OCI-LY7 (cell line): ENCODE measurements at places on chromosomes 5 and 9.

- DNase-seq, result peak; percentile 13
Measured at GRCh38 chr5:142717582-142718215, 31.8 kb upstream of the FGF1 start.

DNA sequence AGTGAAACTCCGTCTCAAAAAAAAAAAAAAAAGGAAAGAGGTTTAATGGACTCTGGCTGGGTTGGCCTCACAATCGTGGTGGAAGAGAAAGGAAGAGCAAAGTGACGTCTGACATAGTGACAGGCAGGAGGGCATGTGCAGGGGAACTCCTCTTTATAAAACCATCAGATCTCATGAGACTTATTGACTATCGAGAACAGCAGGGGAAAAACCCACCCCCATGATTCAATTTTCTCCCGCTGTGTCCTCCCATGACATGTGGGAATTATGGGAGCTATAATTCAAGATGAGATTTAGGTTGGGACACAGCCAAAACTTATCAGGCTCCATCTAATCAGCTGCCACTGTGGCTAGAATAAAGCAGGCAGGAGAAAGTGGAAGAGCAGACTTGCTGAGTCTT is 610.4 kb upstream of the NUDT12 start:
- DNase-seq, result no peak

GRCh38 chr9:88460587-88461332 is 72.5 kb downstream of the SPIN1 start:
- DNase-seq, result no peak

- DNase-seq, result no peak
Measured at GRCh38 chr9:68552700-68553476, 12.2 kb upstream of the TMEM252 start.

- peak; percentile 37 for DNase-seq
Measured at GRCh38 chr5:113663879-113664541, 150.5 kb downstream of the YTHDC2 start.

- DNase-seq, result no peak
Measured at GRCh38 chr5:76689321-76690036, 26.4 kb upstream of the F2R start.

DNA sequence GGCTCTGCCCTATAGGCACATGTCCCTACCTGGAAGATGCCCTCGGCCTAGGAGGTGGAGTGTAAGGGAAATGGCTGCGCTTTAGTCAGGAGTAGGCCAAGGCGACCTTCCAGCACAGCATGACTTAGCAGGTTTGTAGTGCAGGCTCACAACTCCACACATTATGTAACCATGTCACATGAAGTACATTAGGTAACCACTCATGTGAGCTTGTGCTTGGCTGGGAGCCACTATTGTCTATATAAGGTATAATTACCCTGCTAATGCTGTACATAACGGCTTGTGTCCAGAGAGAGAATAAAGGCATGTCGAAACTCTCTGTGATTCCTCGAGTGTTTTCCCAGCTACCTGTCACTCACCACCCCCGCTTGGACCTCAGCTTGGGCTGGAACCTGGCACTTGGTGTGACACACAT is 74.9 kb downstream of the CAMK4 start:
- peak; percentile 56 for DNase-seq

- no peak for DNase-seq
Measured at GRCh38 chr9:126839301-126839700, 21.1 kb upstream of the ZBTB34 start.

DNA sequence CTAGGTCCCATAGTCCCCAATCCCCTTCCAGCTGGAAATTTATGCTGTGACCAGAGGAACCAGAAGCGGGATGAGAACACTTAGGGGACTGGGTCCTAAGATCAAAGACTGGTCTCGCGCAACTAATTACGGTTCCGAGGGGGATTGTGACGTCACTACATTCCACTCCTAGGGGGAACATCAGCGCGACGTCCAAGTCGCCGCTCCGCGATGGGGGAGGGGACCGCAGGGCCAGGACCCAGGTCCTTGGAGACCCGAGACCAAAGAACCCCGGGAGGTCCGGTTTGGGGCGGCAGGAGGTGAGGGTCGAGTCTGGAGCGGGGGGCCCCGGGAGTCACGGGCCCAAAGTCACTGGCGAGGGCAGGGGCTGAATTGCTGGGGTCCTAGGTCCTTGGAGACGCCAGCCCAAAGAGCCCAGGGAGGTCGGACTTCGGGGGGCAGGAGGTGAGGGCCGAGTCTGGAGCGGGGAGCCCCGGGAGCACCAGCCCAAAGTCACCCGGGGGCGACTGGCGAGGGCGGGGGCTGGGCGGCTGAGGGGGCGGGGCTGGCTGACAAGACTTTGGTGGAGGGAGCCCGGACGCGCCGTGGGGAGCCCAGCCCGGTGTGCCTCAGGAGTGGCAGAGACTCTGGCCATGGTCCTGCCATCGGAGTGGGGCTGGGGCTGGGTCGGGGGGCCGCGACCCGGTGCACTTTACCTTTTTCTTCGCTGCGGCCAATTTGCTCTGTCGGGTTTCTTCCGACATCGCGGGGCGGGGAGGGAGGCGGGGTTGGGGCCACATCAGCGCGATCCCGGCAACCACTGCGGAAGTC is at the start of gene GOLGA2:
TSS of gene GOLGA2 (minus strand) at position 810 of the 810 bp plus-strand sequence. CDS start at position 779, 31 bp downstream.
- no peak for DNase-seq

DNA sequence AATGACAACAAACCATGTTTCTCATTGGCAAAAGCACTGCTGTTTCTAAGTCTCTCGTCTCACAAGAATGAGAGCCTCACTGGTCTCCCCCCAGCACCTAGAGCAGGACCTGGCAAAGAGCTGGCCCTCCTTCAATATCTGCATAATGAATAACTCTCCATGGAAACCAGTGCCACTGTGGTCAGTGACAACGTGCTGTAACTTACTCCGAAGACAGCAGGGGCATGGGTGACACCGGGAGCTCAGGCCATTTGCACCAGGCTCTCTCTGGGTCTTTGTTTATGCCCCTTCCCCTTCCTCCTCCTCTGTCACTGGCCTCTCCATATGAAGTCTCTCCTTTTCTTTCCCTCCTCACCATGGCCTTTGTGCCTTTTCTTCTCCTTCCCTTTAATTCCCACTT is 33.3 kb downstream of the TAS2R1 start:
- no peak for DNase-seq

DNA sequence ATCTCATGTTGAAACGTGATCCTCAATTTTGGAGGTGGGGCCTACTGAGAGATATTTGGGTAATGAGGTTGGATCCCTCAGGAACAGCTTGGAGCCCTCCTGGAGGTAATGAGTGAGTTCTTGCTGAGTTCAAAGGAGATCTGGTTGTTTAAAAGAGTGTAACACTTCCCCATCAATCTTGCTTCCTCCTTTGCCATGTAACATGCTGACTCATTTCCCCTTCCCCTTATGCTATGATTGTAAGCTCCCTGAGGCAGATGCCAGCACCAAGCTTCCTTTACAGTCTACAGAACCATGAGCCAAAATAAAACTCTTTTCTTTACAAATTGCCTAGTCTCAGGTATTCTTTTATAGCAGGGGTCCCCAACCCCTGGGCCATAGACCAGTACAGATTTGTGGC is 352.3 kb downstream of the SLCO4C1 start:
- DNase-seq, result peak; percentile 7

DNA sequence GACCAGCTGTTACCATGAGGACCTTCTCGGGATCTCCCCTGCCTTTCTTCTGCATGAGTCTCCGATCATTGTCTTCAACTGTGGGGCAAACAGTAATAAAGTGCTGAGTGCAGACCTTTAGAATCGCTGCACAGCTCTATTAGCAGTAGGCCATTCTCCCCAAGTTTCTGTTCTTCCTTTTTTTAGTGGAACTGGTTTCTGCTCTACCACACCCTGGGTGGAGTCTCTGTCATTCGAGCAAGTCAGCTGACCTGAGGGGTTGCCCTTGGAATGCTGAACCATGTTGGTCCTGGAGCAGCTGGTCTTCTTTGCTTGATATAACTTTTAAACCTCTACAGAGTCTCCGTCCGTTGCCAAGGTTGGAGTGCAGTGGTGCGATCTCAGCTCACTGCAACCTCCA is 33.4 kb upstream of the GNPDA1 start:
- no peak for DNase-seq

DNA sequence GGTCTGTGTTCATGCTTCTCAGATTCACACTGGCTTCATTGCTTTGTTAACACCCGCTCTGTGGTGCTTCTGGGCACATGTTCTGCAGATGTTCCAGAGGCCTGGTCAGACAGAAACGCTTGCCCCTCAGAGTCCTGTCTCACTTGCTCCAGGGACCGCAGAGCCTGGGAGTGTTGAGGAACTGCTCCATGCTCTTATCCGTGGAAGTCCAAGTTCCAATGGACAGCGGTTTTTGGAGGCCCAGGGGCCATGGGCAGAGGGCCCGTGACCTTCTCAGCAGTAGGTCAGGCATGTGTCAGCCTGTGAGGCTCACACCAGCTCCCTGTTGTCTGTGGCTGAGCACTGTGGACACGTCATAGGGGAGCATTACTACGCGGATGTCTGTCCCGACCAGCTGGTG is 364.7 kb upstream of the IRX1 start:
- no peak for DNase-seq

- no peak for DNase-seq
Measured at GRCh38 chr5:146794326-146795029, 84.1 kb downstream of the PPP2R2B start.

GRCh38 chr9:80707120-80707519 is 982.2 kb downstream of the TLE1 start:
- DNase-seq, result no peak

- no peak for DNase-seq
Measured at GRCh38 chr9:31823365-31823764, 561.1 kb upstream of the ACO1 start.

DNA sequence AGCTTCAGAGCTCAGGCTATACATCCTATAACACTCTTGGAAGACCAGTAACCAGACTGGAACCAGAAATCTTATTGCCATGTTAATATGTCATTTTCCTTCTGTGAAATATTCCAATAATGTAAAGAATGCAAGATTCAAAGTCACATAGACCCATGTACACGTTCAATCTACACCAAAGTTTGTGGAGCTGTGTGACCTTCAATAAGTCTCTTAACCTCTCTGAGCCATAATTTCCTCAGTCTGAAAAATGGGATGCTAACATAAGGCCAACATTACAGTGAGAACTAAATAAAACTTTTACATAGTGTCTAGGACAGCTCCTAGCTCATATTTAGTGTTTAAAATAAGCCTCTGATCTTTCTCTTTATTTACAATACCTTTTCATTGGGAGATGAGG is 70.4 kb downstream of the ARRDC3 start:
- DNase-seq, result no peak

DNA sequence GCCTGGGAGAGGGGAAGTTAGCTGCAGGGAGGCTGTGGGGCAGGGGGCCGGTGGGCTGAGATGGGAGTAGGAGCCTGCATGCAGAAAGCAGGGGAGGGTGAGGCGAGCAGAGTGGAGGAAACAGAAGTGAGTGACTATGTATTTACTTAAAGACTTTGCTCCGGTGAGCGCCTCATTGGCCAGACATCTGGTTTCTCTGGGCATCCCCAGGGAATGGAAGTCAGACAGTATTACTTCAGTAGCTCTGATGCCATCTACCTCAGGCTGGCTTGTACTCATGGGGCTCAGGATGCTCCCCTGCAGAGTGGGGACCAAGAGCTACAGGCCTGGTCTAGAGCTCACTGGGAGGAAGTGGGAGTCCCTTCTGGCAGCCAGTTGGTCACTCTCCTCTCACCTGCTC is 78.2 kb upstream of the ARAP3 start:
- DNase-seq, result peak; percentile 43

DNA sequence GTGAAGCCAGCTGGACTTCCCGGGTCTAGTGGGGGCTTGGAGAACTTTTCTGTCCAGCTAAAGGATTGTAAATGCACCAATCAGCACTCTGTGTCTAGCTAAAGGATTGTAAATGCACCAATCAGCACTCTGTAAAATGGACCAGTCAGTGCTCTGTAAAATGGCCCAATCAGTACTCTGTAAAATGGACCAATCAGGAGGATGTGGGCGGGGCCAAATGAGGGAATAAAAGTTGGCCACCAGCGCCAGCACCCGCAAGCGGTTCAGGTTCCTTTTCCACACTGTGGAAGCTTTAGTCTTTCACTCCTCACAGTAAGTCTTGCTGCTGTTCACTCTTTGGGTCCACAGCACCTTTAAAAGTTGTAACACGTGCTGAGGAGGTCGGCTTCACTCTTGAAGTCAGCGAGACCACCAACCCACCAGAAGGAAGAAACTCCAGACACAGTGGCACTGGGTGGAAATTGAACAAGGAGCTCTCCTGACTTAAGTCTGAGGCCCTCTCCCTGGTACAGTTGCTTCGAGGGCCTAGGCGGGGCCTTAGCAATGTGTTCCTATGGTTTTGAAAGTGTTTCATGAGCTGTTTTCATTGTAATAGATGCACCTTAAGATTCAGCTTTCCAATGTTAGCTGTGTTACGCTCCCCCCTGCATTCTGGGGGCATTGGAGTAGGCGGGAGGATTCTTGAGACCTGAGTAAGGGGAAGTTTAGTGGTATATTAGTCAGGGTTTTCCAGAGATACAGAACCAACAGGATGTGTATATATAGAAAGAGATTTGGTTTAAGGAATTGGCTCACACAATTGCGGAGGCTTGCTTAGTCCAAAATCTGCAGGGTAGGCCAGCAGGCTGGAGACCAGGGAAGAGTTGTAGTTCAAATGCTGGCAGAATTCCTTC is 21.5 kb upstream of the MYO10 start:
- no peak for DNase-seq

DNA sequence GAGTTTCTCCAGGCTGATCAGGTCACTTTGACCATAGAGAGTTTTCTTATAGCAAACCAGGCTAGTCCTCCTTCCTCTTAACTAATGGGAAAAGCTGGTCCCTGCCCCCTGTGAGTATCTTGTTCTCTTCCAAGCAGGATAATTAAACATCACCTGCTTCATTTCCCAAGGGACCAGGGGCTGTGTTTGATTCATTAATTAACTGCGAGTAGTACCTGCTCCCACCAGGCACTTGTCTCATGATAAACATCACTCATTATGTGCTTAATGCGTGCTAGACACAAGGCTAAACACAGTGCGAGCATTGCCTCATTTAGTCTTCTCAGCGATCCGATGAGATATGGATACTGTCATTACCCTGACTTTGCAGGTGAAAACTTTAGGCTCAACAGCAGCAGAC is 1.7 kb upstream of the FAM163B start:
- no peak for DNase-seq

DNA sequence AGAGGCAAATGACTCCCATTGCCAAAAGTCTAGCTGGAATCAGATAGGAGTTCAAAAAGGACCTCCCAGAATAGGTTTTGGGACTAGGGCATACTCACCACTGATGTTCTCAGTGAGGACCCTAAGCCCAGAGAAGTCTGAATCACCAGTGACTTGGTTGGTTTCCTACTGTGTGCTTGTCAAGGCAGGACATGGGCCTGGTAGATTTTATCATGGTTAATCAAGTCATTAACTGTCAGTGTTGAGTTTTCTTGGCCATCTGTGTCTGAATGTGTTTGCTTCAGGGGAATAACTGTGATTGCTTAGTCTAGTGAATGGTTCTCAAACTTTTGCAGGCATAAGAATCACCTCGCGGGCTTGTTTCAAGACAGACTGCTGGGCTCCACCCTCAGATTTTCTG is 99.0 kb upstream of the GDNF start:
- no peak for DNase-seq

DNA sequence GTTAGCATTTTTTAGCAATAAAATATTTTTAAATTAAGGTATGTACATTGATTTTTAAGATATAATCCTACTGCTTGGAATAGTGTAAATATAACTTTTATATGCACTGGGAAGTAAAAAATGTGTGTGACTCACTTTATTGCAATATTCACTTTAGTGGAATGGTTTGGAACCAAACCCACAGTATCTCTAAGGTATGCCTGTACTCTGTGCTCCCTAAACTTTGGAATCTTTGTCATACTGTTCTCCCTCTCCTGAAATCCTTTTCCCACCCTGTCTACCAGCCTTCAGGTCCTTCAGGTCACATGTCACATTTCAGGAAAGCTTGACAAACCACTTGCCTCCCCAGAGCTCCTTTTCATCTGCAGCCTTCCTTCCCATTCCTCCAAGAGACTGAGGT is 308.7 kb downstream of the SPOCK1 start:
- no peak for DNase-seq

GRCh38 chr9:133888809-133889491 is 103.2 kb downstream of the VAV2 start:
- DNase-seq, result no peak
